ENCODE measurements at places on chromosomes 7 and 10. TPM values are rescaled to one million over a fixed set of nuclear protein-coding genes. Genes with fewer than 3 reads are reported as not detected.

Gene NEBL
- 60.2 TPM for total RNA-seq

Gene AGFG2
- total RNA-seq: 35.9 TPM

Gene PGAM2
- total RNA-seq: 0.98 TPM

Gene APBB1IP
- 8.4 TPM for total RNA-seq

Gene NPFFR1
- 5.4 TPM for total RNA-seq

Gene ASIC3
- total RNA-seq: 1.7 TPM

Gene FIGNL1
- total RNA-seq: 9.6 TPM

Gene IL6
- total RNA-seq: 6.3 TPM

Gene CPXM2
- 26.8 TPM for total RNA-seq

Gene IGF2BP3
- total RNA-seq: 0.59 TPM

Gene UCMA
- total RNA-seq: not detected

Gene SEMA3D
- total RNA-seq: 11.4 TPM

DNA sequence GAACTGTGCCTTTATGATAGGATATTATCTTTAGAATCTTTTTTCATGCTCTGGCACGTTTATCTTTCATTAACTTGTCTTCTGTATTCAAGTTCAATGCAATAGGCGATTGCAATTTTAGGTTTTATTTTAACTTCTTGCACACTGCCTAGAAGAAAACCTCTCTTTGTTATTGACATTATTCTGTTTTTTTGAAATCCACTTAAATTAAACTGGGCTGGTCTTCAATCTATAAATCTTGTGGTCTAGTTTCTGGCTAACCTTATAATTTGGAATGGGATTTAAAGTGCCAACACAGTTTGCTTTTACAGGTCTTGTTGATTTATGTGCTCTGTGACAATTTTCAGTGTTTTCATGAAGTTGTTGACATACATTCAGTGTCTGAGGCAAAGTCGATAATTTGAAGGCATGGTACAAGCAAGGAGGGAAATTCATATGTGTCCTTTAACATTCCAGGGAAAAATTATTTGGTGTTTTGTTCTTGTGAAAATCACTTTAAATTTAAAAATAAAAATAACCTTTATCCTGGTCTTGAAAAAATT, 240.9 kb downstream of the KIAA1217 start:
- DNase-seq: no peak

DNA sequence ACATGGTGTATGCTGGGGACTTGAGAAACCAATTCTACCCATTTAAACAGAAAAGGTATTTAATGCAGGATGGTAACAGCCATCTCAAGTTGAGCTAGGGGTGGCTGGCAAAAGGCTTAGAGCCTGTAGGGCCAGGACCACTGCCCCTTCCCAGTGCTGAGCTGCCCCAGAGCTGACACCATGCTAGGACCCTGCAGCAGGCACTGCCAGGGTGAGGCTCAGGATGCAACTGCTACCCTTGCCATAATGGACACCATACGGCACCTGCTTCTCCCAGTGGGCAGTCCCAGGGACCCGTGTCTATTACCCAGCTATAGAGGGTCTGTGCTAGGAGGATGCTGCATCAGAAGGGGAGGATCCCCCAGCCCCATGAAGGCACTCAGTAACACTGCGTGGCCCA, 160.7 kb upstream of the ADCY1 start:
- DNase-seq: no peak

DNA sequence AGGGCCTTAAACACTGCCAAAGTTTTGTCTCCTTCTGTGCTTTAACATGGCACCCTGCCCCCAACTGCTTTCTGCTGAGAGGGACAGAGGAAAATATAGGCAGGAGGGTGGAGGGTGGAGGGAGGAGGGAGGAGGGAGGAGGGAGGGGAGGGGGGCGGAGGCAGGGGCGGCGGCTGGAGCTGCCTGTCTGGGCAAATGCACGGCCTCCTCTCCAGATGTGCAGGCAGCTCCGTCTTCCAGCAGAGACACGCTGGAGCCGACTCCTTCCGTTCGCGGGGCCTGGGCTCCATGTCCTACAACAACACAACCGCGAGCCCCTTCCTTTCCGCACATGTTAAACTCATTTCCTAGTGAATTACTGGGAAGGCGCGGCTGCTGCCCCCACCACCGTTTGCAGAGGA, 14.2 kb downstream of the EBF3 start:
- DNase-seq: no peak

GRCh38 chr10:129932751-129933433, 31.2 kb downstream of the EBF3 start:
- DNase-seq: no peak

DNA sequence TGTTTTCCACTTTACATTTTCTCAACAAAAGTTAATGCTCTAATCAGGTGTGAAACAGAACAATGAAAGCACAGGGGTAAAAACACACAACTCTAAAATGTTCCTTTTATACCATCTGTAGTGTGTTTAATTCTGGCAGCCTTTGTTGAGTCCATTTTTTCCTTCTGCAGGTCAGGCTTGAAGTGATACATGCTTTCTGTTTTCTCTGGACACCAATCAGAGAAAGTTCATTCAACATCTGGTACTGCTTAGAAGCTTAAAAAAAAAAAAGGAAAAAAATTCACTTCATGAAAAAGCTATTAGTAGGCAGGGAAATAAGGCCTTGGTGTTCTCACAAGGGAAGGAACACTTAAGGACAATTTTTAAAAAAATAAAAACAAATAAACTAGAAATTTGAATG, 231.3 kb upstream of the RHOBTB1 start:
- peak; percentile 13 for DNase-seq

- no peak for DNase-seq
These were observed 39.2 kb upstream of the FEZF1 start for GRCh38 chr7:122343601-122344302.

GRCh38 chr10:32922170-32922569, 35.9 kb downstream of the ITGB1 start:
- DNase-seq: no peak

DNA sequence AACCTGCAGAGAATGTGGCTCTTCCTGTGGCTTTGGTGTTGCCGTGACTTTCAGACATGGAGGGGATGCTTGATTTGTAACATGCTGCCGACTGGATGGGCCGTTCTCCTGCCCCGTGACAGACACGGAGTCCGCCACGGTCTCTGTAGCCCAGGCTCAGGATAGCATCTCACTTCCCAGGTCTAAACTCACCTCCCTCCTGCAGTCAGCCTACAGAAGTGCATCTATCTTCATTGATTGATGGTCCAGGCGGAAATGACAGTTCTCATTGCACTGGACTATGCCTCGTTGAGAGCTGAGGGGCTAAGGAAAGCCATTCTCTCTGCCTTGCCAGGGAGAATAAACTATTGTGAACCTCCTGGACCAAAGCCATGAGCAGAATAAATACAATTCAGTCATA, 77.5 kb downstream of the CHN2 start:
- no peak for DNase-seq

DNA sequence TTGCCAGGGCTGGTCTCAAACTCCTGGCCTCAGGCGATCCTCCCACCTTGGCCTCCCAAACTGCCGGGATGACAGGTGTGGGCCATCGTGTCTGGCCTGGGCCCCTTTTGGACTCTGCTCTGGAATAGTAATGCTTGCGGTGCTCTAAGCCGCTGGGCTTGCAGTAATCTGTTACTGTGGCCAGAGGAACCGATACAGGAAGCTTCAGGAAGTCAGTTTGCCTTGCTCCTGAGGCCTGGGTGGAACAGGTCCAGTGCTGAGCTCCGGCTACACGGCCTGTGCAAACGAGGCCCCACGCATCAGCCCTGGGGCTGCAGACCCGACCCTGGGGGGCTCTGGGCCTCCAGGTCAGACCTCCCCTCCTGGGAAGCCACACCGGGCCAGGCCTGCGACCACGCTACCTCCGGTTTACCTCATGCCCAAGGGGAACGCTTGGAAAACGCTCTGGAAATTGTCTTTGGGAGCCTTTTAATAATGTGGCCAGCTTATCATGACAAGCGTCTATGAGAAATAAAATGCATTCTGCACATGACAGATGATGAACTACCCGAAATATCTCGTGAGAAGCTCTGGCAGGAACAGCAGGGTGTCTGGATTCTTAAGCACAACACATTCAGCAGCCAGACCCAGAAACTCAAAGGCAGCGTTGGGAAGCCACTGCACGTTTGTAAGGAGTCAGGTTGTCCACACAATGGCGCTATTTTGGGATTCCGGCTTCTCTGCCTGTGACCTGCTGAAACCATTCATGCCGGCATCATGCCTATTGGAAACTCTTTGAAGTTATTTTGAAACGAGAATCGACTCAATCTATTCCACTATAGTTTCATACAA, 10.1 kb upstream of the ADAP1 start:
- no peak for DNase-seq

GRCh38 chr7:151309311-151309710, 32.3 kb upstream of the NUB1 start:
- DNase-seq: no peak

DNA sequence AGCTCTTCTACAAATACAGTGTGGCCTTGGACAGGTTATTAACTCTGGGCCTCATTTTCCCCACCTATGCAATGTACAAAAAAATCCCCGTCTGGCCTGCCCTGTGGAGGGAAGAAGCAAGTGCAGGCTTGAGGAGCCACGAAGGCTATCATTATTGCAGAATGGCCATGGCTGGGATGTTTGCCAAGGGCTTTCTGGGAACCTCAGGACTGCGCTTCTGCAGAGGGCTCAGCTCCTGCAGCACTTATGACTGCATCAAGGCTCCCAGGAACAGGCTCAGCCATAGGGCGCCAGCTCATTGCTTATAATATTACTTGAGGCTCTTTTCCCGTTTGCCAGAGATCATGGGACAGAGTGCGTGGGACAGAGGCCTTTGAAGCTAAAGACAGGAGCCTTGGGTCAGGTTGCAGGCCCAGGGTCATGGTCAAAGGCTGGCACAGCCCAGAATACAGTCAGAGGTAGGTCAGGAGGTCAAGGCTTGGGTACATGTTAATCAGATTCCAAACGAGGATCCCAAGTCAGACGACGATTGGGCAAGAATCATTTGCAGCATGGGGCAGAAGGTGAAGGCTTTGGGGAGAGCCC, 20.6 kb upstream of the C10orf105 start:
- no peak for DNase-seq

GRCh38 chr10:57579926-57580325, 687.8 kb downstream of the IPMK start:
- no peak for DNase-seq

DNA sequence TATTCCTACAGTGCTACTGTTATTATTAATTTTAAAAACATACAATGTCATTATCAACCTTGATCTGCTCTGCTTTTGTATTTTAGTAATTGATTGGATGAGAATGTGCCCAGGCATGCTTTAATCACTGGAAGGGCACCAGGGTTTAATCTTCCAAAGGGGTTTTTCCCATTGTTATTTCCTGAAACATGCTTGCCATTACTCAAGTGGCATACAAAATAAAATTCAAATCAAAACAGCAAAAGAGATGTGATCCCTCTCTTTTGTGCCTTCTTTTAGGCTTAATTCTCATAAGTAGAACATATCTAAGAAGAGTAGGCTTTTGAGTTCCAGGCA, 963.3 kb downstream of the LRMDA start:
- no peak for DNase-seq

GRCh38 chr7:36318116-36318515, 71.5 kb upstream of the ANLN start:
- DNase-seq: no peak

DNA sequence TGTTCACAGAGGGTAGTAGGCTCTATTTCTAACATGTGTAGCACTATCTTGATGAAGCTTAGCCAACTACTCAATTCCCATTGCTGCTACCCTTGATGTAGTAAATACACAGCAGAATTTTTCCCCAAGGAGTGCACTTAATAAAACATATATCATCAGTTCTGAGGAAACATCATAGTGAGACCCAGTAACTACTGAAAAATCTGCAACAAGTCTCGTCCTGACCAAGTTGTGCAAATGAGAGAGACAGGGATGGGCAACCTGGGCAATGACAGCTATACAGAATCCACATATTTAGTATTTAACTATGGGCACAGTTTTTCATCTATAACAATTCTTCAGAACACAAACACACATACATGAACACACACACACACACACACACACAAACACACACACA, 1073.8 kb upstream of the SORCS1 start:
- DNase-seq: no peak

DNA sequence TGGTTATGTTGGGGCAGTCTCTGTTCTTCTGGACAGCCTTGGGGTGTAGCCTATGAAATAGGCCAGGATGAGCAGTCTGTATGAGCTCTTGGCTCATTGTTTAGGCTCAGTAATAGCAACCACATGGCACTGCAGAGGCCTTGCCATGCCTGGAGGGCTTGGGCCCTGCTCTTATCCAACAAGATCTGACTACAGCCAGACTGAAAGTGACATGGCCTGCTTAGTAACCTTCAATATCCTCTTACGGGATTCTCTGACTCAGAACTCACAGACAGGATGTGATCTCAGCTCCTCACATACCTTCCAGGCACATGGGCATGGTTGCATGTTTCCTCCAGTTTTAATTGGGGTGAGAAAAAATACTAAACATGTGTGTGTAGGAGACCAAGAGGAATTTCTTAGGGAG, 289.3 kb downstream of the PTEN start:
- DNase-seq: no peak

- DNase-seq: no peak
These were observed 358.2 kb downstream of the FGFR2 start for GRCh38 chr10:121240011-121240410.

- no peak for DNase-seq
These were observed 32.3 kb downstream of the CDK1 start for GRCh38 chr10:60810437-60811182.

DNA sequence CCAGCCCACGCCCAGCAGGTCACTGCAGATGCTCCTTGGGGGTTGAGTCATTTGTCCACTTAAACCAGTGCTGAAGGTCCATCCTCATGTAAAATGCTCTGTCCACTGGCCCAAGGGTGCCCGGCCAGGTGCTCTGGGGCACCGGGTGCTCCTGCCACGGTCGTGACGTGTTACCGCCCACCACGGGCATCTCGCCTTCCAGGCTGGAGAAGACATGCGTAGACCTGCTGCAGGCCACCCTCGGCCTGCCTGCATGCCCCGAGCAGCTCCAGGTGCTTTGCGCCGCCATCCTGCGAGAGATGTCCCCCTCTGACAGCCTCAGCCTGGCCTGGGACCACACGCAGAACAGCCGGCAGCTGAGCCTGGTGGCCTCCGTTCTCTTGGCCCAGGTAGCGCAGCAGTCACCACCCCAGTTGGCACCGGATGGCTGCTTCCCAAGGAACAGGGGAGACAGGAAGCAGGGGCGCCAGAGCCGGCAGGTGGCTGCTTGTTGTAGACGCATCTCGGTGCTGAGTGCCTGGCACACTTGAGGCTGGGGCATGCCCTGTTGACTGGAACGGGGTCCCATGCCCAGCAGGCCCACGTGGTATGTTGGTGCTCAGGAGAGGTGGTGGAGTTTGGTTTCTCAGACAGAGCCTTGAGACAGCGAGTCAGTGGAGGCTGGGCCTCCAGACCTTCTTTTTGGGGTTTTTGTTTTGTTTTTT, 6.1 kb downstream of the AP5Z1 start:
- no peak for DNase-seq

DNA sequence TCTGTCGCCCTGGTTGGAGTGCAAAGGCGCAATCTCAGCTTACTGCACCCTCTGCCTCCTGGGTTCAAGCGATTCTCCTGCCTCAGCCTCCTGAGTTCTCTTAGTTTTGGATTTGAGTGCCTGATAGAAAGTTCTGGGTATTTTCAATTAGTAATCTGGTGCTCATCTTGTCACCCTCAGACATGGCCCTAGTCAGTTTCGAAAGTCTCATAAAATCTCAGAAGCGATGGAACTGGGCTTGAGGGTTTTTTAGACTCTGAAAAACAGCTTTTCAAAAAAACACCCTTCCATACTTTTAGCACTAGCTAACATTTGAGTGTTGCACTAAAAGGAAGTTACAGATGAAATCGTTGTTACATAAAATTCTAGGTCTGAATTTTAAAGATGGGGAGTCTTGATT, 9.4 kb upstream of the PIP4K2A start:
- DNase-seq: no peak

Data from tibial nerve (tissue), 4 donors.